ENCODE measurements at places on chromosomes 2 and 18. TPM values are rescaled to one million over a fixed set of nuclear protein-coding genes. Genes with fewer than 3 reads are reported as not detected.
A peak's percentile ranks its signal among the peaks of the same experiment; 100 is the strongest.

Gene SIX2
- 0.06 TPM for total RNA-seq

Gene MAP4K3
- total RNA-seq: 20.1 TPM

DNA sequence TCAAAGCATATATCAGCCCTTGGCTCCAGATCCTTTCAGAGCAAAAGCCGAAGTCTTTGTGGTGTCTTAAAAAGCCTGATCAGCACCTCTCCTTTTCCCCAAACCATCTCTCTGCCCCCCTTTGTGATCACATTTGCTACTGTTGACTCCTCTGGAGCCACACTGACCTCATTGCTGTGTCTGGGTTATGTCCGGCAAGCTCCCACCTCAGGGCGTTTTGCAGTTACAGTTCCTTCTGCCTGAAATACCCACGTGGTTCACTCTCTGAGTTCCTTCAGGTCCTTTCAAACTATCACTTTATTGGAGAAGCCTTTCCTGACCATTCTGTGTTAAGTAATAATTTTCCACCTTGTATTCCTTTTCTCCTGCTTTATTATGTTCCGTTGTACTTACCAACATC, 11.8 kb downstream of the C2orf69 start:
- DNase-seq: peak; percentile 29

GRCh38 chr2:84628486-84628885, 112.2 kb downstream of the DNAH6 start:
- DNase-seq: no peak

DNA sequence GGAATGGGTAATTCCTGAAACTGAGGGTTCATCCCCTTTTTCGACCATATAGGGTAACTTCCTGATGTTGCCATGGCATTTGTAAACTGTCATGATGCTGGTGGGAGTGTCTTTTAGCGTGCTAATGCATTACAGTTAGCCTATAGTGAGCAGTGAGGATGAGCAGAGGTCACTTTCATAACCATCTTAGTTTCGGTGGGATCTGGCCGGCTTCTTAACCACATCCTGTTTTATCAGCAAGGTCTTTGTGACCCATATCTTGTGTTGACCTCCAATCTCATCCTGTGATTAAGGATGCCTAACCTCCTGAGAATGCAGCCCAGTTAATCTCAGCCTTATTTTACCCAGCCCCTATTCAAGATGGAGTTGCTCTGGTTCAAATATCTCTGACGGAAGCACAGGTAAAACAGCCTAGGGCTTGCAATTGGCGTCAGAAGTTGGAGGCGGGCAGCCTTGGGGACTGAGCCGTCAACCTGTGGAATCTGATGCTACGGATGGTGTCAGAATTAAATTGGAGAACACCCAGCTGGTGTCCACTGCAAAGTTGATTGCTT, 19.5 kb downstream of the RALBP1 start:
- no peak for DNase-seq

Gene PARD6G
- 6.7 TPM for total RNA-seq

Gene ANKRD44
- 1.9 TPM for total RNA-seq

Gene FTCDNL1
- total RNA-seq: 2.3 TPM

- DNase-seq: no peak
Observed at GRCh38 chr18:4035521-4035920, 419.6 kb downstream of the DLGAP1 start.

DNA sequence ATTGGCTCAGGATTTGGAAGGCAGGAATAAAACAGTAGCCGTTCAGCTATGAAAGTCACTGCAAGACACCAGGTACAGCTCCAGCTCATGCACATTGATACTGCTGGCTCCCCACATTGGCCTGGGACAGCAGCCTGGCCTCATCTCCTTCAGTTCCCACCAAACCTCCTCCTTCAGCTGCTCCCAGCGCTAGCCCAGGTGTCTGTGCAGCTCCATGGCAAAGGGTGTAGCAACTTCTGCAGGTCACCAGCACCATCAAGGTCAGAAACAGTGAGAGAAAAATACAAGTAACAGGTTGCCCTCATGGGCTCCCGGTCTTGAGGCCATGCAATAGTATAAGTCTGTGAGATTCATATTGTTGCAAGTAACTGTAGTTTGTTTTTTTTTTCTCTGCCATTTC, 216.7 kb upstream of the CTAGE1 start:
- no peak for DNase-seq

DNA sequence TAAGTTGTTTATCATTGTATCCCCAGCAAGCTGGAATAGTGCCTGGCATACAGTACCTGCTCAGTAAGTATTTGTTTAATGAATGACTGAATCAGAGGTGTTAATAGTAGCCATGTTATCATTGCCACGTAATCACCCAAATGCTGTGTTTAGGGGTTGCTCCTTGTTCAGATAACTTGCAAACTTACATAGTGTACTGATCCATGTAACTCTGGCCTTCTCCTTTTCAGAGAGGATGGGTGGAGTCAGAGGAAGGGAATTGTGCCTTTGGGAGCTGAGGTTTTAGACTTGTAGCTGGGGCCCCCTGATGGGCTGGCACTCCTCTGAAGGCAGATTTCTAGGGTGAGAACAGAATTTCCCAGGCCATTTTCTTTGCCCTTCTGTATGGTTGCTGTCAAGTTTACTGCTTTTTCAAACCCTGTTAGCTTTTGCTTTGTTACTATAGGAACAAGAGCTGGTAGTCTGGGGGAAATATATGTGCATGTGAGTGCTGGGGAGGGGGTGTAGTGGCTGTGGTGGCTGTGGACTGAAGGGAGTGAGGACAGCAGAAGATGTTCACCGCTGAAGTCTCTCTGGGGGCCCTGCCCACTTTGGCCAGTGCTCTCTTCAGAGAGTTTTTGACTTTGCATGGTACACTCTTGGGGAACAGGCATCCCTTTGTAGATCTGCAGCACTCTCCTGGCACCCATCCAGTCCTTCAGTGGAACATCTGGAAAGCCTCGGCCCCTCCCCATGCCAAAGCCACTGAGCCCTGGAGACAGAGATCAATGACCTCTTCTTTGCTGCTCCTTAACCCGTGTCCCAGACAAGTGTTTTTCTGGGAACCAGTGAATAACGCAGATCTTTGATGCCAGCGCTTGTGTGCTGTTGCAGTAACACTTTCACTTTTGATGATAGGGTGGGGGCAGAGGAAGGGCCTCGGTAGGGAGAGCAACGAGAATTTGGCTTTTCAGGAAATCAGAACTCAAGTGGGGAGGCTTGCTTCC, 209.0 kb downstream of the PRKCE start:
- DNase-seq: no peak

DNA sequence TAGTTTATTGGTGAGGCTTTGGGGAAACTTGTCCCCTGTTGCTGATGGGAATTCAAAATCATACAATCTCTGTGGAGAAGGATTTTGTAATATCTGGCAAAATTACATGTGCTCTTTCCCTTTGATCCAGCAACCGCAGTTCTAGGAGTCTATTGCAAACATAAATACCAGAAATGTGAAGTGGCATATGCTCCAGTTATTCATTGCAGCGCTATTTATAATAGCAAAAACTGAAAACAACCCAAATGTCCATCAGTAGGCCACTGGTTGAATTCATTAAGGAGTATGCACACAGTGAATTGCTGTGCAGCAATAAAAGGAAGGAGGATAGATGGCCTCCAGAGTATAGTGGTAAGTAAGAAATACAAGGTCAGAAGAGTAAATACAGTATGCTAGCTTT, 76.5 kb downstream of the HNRNPLL start:
- DNase-seq: no peak

GRCh38 chr2:37414470-37414949, 70.1 kb downstream of the QPCT start:
- DNase-seq: peak; percentile 16

DNA sequence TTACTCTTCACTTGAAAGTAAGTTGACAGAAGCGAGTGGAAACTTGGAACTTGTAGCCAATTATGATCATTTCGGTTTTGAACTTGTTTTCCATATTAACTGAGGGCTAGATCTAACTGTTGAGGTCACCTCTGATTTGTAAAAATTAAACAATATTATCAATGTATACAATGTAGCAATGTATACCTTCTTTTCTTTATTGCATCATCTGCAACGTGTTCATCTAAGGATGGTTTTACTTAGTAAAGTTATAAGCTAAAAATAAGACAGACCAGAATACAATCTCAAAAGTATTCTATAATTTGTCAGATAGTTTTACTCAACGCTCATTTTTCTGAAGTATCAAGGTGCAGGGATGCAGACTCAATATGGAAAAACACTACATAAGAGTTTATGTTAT, 435.0 kb upstream of the TNP1 start:
- no peak for DNase-seq

DNA sequence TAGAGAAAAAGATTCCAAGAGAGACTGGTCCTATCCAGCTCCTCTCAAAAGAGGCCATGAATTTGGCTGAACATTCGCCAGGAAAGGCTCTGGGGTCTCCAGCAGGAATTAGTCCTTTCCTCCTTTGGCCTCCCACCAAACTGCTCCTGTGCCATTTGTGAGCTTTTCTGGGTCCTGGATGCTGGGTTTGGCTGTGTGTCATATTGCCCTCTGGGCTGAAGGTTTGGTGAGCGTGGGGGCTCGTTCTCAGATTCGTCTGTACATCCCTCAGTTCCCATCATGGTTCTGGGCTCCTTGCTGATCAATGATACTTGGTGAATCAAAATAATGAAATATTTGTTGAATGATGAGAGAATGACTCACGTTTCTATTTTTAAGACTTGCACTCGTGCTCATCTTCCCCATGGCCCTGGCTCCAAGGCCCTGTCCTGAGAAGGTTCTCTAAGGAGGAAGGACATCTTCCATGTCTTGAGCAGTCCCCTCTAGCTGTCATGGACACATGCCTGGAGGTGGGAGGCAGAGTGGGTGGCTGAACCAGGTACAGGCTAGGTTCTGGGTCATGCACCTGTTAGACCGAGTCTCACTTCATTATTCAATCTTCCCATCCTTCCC, 47.8 kb upstream of the RHOB start:
- no peak for DNase-seq

GRCh38 chr18:50628533-50628905, 68.6 kb downstream of the MAPK4 start:
- no peak for DNase-seq

DNA sequence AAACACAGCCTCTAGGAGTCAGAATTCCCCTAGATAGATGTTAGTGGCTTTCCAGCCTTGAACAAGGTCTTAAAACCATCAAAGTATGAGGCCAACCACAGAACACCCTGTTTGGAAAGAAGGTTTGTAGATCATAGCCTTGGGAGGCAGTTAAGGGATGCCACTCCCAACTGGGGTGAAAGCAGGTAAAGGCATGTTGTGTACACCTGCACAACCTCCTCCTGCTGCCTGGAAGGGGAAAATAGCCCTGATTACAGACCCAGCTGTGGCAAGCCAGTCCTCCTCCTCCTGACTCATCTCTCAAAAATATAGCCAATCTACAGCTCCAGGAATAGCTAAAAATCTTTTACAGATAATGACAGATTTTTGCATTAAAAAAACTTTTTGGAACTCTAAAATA, 108.1 kb downstream of the RBM43 start:
- no peak for DNase-seq

DNA sequence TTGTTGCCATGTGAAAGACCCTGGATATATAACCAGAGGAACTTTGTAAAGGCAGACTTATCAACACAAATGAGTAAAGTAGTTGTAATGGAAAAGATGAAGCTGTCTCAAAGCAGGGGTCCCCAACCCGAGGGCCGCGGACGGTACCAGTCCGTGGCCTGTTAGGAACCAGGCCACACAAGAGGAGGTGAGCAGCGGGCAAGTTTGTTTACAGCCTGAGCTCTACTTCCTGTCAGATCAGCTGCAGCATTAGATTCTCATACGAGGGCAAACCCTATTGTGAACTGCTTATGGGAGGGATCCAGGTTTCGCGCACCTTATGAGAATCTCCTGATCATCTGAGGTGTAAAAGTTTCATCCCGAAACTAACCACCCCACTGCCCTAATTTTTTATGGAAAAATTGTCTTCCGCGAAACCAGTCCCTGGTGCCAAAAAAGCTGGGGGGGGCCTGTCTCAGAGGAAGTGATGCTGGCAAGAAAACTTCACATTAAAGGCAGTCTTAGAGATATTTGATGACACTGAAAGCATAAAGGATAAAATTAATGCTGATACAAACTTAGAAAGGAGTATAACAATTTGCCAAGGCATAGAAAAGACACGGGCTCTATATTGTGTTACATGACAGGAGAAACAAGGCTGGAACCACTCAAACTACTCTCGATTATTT, 57.5 kb upstream of the MSTN start:
- DNase-seq: no peak

DNA sequence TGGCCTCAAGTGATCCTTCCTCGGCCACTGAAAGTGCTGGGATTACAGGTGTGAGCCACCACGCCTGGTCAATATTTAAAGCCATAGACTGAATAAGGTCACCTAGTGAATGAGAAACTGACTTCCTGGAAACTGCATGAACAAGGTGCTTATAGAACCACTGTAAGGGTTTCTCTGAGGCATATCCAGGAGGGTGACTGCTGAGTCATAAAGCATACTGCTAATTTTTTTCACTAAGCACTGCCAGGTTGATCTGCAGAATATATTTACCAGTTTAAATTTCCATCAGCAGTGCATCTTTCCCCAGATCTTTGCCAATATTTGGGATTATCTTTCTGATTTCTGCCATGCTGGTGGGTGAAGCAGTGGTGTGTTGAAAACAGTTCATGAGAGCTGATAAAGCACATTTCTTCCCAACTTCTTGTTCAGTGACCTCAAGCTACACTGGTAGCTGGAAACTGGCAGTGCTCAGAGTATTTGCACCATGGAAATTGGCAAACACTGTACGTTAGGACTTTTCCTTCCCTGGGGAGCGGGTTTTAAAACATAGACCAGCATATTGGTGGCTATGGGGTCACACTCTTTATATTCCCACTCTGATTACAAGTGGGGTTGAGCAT, 4.2 kb upstream of the CLIP4 start:
- DNase-seq: no peak

Gene COLEC11
- total RNA-seq: not detected

GRCh38 chr2:8796878-8797550, 40.4 kb downstream of the KIDINS220 start:
- DNase-seq: no peak

Gene TMEM214
- total RNA-seq: 37.8 TPM

Gene UGT1A9
- total RNA-seq: 0.10 TPM

Gene EVX2
- not detected for total RNA-seq

GRCh38 chr18:9042766-9043481, 59.6 kb upstream of the NDUFV2 start:
- DNase-seq: no peak

GRCh38 chr18:60905699-60906098, 427.5 kb upstream of the CDH20 start:
- no peak for DNase-seq

Gene NDC80
- total RNA-seq: 43.0 TPM

DNA sequence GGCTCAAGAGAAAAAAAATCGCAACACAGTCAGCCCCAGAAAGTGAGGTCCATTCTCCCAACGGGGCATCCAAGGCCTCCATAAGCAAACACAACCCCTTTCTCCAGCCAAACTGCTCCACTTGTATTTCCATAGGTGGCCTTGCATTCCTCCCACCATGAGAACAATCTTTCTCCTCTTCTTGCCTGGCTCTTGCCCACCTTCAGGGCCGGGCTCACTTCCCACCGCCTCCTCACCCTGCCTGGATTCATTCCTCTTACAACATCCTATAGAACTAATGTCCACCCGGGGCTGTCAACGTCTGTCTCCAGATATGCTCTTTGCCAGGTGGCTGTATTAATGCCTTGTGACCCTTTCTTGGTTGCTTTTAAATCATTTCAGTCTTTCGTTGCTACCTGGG, 124.5 kb downstream of the SMAD7 start:
- DNase-seq: no peak

Gene VRK2
- 0.10 TPM for total RNA-seq

- DNase-seq: no peak
Observed at GRCh38 chr2:197452754-197453122, 614 bp upstream of the COQ10B start.

Data from H4 (cell line).